ENCODE measurements at places on chromosomes 4 and X.
A peak's percentile ranks its signal among the peaks of the same experiment; 100 is the strongest.

GRCh38 chr4:24713604-24714003, 81.8 kb upstream of the SOD3 start:
- DNase-seq = no peak

- DNase-seq = no peak
Measured at GRCh38 chrX:49934148-49934547, 11.8 kb downstream of the CLCN5 start.

- DNase-seq = peak; percentile 65
Measured at GRCh38 chr4:15907430-15907829, 31.1 kb downstream of the FGFBP1 start.

DNA sequence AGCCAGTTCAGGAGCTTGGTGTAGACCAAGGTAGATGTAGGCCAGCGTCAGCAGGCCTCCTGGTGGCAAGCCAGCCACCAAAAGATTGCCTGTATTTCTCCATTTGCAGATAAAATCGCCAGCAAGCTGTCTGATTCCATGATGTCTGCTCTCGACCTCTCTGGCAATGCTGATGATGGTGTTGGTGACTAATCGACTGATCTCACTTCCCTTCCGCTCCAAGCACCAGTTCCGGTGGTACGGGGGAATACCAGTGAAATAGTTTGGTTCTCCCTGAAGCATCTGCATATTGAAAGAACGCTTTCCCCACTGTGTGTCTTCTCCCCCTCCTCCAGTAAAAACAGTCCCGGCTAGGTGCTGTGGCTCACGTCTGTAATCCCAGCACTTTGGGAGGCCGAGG, 30.4 kb downstream of the GNL3L start:
- no peak for DNase-seq

DNA sequence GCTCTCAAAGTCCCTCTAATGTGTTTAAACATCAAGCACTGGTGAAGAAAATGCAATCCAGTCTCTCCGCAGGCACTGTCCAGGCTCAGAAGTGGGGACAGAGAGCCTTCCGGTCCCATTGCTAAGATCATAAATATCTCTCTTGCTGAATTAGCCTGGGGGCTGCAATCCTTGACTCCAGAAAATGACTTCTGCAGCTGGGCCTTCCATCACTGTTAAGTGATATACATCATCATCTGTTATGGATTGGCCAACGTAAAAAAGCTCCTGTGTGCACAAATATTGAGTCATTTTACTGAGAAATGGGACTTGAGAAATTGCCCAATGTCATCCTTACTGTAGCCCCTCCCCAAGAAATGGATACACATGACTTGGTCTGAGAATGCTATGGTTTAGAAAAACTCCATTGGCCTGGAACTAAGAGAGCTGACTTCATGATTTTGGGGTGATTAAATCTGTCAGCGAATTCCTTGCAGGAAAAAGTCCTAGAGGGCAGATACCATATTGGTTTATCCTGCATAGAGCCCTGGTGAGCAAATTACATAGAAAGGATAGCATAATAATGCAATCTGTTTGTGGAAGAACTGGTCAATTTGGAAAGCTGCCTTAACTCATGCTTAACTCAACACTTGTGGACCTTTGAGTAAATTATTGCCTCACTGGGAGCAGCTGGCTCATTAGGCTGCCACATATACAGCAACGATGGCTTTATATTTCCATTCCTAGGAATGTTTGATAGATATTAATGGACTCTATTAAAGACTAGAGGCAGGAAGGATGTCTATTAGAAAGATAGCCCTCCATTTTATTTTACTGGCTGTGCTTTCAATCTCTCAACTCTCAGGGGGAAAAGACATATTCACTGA, 346.1 kb downstream of the GBA3 start:
- peak; percentile 29 for DNase-seq

GRCh38 chr4:2937146-2937857, 25.9 kb downstream of the NOP14 start:
- no peak for DNase-seq

DNA sequence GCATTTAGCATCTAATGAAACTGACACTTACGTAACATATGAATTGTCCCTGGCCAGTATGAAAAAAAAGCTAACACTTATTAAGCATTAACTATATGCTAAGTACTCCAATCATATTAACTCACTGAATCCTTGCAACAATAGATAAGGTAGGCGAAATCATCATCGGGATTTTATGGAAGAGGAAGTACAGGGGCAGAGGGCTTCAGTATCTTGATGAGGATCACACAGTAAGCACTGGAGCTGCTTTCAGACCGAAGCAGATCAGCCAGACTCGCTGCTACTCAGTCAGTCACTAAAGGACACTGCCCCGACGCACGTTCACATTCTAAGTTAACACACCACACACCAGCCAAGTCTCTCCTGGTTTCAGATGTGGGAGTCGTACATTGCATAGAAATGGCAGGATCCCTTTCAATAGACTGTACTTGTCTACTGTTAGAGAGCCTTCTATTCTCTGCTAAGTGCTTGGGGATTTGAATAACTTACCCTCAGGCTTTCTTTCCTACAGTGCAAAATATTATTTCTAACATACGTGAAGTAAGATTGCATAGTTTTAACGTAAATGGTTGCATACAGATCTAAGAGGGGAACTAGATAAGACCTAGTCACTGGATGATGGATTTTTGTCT, 540.2 kb upstream of the TENM3 start:
- no peak for DNase-seq

- no peak for DNase-seq
Measured at GRCh38 chr4:168716406-168717129, 219.7 kb downstream of the PALLD start.

DNA sequence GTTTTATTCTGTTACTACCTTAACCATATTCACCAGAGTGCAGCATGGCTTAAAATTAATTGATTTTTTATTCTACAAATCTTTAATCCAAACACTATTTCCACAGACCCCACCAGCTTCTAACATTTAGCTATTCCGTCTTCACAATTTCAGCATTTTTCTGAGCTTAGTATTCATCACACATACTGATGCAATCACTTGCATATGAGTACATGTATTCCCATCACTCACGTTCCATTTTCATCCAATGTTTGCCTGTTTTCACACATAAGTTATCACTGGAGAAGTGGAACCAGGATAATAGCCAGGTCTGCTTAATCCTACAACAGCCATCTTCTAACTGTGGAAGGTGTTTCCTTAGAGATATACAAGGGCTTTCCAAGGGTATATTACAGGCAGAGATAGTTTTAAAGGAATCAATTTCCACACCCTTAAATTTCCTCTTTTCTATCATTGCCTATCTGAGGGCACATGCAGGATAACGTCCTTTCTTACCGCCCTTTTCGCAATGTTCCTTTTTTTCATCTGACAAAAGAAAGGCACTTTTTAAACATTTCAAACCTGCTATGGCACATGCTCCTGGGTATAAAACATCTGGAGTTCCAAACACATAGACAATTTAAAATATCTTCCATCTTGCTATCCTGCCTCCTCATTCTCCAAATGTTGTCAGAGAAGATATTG, 115.8 kb downstream of the CORIN start:
- DNase-seq = no peak

GRCh38 chr4:117783716-117784115, 250.6 kb upstream of the NDST3 start:
- no peak for DNase-seq

DNA sequence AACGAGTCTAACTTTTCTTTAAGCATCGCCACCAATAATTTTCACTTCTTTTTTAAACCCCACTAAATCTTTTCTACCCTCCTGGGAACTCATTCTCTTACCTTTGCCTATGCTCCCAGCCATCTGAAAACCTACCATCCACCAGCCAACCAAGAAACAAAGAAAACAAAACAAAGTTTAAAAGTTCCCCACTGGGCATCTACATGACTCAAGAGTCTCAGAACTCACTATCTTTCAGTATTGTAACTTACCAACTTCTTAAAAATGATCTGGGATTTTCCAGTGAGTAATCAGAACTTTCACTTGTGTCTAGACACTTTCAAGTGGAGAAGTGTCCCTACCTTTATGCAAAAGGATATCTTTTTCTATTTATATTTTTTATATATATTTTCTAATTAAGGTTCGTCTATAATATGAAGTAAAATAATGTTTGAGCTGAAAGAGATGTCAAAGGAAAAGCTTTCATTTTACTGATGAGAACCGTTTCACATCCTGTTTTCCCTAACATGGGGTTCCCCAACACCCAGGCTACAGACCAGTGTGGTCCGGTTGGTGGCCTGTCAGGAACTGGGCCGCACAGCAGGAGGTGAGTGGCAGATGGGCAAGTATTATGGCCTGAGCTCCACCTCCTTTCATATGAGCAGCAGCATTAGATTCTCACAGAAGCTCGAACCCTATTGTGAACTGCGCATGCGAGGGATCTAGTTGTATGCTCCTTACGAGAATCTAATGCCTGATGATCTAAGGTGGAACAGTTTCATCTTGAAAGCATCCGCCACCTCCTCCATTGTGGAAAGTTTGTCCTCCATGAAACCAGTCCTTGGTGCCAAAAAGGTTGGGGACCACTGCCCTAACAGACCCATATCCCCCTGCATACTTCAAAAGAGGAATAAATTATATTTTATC, 9.8 kb upstream of the TIGD2 start:
- DNase-seq = no peak

DNA sequence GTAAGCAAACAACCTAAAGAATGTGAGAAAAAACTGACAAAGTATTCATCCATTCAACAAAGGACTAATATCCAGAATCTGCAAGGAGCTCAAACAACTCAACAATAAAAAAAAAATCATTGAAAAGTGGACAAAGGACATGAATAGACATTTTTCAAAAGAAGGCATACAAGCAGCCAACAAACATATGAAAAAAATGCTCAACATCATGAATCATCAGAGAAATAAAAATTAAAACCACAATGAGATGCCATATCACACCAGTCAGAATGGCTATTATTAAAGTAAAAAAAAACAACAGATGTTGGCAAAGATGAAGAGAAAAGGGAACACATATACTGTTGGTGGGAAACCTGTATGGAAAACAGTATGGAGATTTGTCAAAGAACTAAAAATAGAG, 120.7 kb upstream of the ADGRL3 start:
- no peak for DNase-seq

DNA sequence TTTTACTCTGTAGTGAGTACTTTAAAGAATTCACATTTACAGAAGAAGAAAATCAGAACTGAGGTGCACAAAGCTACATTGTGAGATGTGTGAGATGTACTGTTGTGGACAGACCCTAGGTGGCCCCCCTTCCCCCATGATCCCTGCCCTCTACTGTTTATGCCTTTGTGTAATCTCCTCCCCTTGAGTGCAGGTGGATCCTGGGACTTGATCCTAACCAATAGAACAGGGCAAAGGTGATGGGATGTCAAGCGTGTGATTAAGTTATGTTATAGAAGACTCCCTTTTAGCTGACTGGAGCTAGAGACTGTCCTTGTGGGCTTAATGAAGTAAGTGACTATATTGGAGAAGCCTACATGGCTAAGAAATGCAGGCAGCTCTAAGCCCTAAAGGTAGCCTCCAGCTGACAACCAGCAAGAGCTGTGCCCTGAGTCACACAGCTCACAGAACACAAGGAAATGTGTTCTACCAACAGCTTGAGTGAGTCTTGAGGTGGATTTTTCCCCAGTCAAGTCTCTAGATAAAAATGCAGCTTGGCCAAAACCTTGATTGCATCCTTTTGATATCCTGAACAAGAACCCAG, 225.2 kb upstream of the LEF1 start:
- DNase-seq = no peak

DNA sequence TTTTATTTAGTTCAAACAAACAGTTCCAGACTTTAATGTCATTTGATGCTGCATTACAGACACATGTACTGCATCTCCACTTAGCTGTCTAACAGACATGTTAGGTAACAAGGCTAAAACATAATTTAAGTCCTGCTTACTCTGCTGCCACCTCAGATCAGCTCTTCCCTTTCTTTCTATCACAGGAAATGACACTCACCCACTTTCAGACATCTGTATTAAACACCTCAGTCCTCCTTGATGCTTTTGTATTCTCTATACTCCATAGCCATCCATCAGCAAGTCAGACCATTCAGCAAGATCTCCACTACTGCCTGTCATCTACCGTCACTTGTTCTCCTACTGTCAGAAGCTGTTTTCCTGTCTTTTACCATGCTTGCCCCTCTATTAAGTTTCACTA, 405.4 kb downstream of the IL15 start:
- DNase-seq = no peak

GRCh38 chr4:123937581-123937980, 541.0 kb downstream of the SPRY1 start:
- DNase-seq = no peak

GRCh38 chr4:103359900-103360299, 161.8 kb upstream of the CENPE start:
- DNase-seq = no peak

GRCh38 chr4:76892601-76893000, 5.3 kb downstream of the SOWAHB start:
- peak; percentile 45 for DNase-seq

GRCh38 chr4:9870165-9870790, 88.8 kb downstream of the DRD5 start:
- DNase-seq = no peak

GRCh38 chrX:79270401-79270800, 96.7 kb downstream of the ITM2A start:
- DNase-seq = no peak

DNA sequence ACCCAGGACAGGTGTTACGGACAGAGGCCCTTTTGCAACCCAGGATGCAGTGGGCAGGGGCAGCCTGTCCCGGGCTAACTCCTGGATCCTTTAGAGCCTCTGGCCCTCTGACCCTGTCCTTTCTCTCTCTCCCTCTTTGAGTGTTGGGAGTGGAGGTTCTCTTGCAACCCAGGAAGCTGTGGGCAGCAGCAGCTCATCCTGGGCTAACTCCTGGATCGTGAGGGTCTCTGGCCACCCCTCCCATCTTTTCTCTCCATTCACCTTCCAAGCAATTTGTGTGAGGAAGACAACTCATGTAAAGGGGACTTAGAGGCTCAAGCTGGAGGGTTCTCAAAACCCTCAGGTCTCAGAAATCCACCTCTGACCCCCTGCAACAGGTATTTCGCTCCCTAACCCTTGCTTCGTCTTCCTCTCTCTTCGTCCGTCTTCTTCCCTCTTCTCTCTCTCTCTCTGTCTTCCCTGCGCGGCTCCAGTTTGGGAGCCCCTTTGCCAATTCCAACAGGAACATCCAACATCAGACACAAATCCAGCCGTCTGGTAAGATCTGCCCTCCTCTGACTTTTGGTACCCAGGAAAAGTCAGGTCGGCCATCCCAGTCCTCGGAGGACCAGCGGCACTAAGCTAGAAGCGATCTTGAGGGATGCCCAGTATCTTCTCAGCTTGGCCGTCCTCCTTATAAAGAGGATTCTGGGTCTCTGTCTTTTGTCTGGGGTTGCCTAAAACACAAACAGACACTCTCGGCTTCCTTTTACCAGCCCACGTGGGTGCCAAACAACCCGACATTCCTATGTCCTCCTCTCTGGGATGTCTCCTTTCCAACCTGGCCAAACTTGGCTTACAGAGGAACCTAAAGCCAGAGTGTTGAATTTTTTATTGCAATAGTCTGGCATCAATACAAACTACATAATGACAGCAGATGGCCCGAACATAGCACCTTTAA, 7.9 kb downstream of the ASMTL start:
- no peak for DNase-seq

GRCh38 chr4:142360657-142361056, 485.4 kb downstream of the INPP4B start:
- no peak for DNase-seq
